ENCODE measurements at places on chromosomes 2 and 18.
A peak's percentile ranks its signal among the peaks of the same experiment; 100 is the strongest.

GRCh38 chr2:145495590-145495989 lies 975.7 kb upstream of the ZEB2 start:
- DNase-seq, result no peak

DNA sequence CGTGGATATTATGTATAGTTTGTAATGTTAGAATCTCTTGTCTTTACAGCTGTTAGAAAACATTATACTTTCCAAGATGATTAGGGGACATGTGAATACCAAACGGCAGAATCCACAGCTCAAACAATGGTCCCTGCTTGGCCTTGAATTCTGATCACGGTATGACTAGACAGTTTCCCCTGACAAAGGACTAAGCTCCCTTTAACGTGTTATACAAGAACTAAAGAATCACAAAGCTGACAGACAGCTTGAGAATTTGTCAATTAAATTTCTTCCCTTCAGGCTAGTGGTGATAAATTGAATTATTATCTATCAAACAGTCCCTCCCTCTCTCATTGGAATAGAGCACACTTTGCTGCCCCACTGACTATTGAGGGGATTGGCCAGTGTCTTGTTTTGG lies 359.2 kb upstream of the ID2 start:
- no peak for DNase-seq

- DNase-seq, result no peak
Observed at GRCh38 chr2:72427022-72427861, 279.6 kb upstream of the CYP26B1 start.

- DNase-seq, result peak; percentile 20
Observed at GRCh38 chr2:57516698-57517340, 529.8 kb upstream of the VRK2 start.

DNA sequence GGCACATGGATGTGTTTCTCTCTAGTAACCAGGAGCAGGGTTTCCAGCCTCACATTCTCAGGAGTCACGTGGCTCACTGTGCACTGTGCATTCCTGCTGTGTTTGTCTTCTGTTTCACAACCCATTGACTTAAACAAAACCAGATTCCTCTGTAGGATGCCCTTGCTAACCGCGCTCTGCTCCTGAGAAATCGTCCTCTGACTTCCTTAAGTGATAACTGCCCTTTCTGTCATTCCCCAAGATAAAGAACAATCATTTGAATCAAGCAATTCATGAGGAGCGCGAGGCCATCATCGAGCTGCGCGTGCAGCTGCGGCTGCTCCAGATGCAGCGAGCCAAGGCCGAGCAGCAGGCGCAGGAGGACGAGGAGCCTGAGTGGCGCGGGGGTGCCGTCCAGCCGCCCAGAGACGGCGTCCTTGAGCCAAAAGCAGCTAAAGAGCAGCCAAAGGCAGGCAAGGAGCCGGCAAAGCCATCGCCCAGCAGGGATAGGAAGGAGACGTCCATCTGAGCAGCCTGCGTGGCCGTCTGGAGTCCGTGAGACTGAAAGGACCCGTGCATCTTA lies 60.2 kb downstream of the RALBP1 start:
- no peak for DNase-seq

DNA sequence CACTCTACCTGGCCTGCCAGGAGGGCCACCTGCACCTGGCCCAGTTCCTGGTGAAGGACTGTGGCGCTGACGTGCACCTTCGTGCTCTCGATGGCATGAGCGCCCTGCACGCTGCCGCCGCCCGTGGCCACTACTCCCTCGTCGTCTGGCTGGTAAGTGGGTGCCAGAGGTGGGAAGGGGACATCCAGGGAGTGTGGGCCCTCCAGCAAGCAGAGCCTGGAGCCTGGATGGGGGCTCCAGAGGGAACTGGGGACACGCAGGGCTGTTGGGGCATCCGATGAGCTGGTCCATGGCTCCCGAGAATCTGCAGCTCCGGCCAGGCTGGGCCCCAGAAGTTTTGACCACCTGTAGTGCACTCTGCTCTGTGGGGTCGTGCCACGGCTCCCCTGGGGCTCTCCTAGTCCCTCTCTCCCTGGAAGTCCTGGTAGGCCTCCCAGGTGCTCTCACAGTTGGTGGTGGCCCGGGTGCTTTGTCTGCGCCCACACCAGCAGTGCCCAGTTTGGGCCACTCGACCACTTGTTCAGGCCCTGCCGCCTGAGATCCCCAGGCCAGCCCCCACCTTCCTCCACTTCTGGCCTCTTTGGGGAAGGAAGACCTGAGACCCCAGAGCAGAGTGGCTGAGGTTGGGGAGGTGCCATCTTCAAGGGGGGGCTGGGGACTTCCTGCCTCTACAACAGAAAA lies 4.7 kb downstream of the ESPNL start:
- no peak for DNase-seq

DNA sequence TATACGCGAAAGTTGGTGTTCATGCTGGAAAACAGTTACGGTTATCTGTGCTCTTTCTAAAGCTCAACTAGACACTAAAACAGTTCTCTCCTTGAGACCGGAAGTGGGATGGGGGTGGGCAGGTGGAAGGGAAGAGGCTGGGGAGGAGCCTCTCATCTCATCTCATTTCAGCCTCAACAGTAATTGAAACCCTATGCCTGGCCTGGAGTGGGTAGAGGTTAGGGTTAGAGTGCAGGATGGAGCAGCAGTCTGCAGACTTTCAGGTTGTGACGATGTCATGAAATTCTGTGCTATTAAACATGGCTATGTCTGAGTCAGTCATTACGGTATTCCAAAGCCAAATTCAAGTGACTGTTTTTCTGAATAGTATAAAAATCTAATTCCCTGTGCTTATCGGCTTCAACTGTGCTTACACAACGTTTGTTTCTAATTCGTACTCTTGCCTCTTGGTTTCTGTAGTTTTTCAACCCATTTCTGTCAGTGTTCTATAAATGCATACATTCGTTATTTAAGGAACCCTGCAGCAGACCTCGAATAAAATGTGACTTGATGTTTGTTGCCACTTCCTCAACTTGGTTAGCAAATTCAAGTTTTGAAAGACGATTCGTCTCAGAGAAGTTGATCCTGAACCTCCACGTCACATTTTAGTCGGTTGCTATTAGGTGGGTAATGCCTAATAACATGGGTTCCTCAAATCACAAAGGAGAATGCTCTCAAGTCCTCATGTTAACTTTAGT lies 75.8 kb upstream of the TCF7L1 start:
- DNase-seq, result no peak

- DNase-seq, result no peak
Observed at GRCh38 chr2:171200469-171200868, 39.8 kb upstream of the TLK1 start.

- DNase-seq, result no peak
Observed at GRCh38 chr2:225820826-225821225, 421.3 kb downstream of the NYAP2 start.

- no peak for DNase-seq
Observed at GRCh38 chr2:231280846-231281245, 82.4 kb downstream of the ARMC9 start.

GRCh38 chr2:96693286-96694200 lies 46.3 kb downstream of the LMAN2L start:
- DNase-seq, result no peak

GRCh38 chr18:13500869-13501542 lies 225.4 kb downstream of the FAM210A start:
- no peak for DNase-seq

GRCh38 chr18:74528913-74529312 lies 5.4 kb upstream of the CNDP1 start:
- no peak for DNase-seq

GRCh38 chr2:37037771-37038170 lies 46.4 kb downstream of the HEATR5B start:
- DNase-seq, result no peak

GRCh38 chr18:57390044-57390443 lies 37.7 kb downstream of the ST8SIA3 start:
- no peak for DNase-seq

- DNase-seq, result no peak
Observed at GRCh38 chr2:72956936-72957335, 39.6 kb downstream of the EMX1 start.

- no peak for DNase-seq
Observed at GRCh38 chr2:224849264-224849663, 133.1 kb upstream of the CCDC195 start.

GRCh38 chr2:118333664-118334063 lies 245.4 kb downstream of the INSIG2 start:
- DNase-seq, result peak; percentile 91

- DNase-seq, result no peak
Observed at GRCh38 chr2:30584116-30584515, 137.1 kb downstream of the LCLAT1 start.

GRCh38 chr2:128457716-128458115 lies 139.0 kb upstream of the HS6ST1 start:
- no peak for DNase-seq

DNA sequence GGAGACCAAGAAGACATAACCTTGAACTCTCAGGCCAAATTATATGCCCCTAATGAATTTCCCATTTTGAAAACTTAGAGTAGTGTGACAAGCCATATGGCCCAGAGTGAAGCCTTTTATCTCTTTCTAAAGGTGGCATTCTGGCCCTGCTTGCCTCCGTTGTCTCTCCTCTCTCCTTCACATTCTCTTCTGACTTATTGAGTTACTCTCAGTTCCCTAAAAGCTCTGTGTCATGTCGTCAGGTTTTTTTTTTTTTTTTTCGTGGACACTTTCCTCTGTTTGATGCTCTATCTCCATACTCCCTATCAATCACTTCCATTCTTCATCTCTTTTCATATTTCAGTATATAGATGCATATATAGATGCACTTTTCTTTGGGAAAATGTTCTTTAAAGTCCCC lies 128.1 kb upstream of the RPRM start:
- no peak for DNase-seq

DNA sequence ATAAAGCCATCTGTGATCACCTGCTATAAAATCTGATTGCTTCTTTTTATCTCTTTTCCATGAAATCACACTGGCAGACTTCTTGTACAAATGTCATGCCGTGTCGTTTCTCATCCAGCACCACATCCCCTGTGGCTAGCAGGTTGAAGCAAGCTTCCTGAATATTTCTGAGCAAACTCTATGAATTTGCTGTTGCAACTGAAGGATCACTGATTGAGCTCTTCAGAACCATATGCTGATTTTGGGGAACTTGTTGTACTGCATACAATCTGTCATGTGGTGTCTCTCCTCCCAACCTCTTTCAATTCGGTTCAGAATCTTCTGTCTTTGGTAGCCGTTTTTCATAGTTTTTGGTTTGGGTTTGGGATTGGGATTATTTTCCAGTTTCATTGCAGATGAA lies 57.7 kb upstream of the RBMS1 start:
- no peak for DNase-seq

DNA sequence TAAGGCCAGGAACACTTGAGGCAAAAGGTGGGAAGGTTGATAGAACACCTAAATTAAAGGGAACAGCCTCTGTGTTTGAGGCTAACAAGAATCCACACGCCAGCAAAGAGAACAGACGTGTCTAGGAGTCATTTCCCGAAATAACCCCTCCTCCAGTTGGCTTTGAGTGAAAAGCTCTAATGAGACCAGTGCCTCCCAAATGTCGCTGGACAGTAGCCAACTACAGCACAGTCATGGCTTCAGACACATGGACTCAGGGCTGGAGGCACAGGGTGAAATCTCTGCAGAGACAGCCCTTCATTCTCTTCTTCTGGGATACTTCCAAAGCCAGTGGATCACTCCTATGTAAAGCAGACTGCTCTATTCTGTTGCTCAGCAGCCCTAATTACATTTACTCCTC lies 49.6 kb downstream of the SOWAHC start:
- peak; percentile 64 for DNase-seq

DNA sequence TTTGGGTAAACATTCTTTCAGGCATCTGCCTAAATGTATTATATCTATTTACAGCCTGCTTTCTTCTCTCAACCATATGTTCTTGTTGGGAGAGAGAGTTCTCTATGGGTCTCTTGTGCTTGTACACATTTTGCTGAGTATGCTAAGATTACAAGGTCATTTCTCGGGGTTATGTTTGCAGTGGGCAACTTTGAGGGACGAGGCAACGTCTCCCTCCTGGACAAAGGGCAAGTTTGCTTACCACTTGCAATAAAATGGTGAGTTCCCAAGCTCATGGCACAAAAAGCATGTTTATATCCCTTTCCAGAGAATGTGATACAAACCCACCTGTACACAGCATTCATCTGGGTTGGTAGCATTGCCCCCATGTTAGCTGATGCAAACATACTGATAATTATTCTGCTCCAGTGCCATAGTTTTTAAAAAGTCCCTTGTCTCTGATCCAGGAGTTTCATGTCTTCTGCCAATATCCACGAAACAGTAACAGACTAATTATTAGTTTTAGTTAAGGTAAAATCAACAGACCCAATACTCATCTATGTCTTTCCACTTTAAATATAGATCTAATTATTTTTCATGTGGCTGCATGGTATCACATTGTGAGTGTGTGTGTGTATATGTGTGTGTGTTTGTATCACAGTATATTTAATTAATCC lies 84.2 kb upstream of the MAPK4 start:
- no peak for DNase-seq

DNA sequence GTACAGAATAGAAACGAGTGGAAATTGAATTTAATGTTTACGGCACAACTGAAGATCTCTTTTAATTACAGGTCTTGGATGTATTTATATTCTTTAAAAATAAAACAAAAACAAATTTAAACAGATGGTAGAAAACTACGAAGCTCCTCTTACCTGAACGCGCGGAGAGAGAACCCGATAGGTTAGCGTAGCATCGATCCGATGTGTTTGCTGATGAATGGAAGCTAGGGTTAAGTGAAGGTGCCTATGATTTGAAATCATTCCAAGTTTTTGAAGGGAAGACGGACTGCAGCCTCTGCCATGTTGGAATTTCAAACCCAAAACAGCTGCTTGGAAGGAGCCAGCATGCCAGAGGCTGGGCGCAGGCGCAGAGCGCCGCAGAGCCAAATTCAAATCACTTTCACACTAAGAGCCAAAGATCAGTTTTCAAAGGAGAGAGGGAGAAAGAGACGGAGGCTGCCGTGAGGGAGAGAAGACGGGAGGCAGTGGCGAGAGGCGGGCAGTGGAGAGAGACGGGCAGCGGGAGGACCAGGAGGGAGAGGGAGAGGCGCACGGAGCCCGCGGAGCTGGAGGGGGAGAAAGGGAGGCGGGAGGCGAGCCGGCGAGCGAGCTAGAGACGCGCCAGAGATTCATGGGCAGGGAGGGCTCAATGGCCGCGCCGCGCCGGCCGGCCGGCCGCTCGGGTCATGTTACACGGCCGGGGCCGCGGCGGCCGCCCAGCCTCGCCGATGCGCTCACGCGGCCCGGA lies at the start of gene FIGN:
Gene FIGN, minus strand, starts transcription at position 324 of the 748 bp plus-strand sequence. CDS start 1,081 bp downstream, outside the sequence.
- DNase-seq, result peak; percentile 59

DNA sequence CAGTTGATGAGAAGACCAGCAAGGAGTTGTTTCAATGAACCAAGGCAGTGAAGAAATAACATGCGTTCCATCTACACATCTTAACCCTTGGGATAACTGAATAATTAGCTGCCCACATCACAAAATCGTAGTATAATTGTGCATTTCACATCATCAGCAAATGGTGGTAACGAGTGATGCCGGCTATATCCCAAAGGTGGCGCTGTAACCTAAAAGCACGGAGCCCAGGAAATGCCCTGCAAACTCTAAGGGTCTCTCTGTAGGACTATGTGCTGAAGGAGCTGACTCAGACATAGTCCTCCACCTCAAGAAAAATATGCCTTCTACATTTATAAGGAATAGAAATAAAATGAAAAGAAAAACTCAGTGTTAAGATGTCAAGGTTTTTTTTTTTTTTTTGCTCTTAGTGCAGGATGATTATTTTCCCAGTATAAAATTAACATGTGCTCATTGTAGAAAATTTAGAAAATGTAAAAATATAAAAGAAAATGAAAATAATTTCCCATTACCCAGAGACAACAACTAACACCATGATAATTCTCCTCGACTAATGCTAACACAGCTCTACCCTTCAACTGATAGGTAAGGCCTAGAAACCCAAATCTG lies 23.1 kb upstream of the DSG3 start:
- DNase-seq, result peak; percentile 0

GRCh38 chr2:154568413-154568812 lies 130.1 kb upstream of the KCNJ3 start:
- no peak for DNase-seq

Measured in NCI-H524 treated with DMSO at 0.1 percent for 48 hours (cell line).